Epithelial cell of proximal tubule (primary cell): ENCODE measurements at places on chromosomes 16 and 17. TPM values are rescaled to one million over a fixed set of nuclear protein-coding genes. Genes with fewer than 3 reads are reported as not detected.

- DNase-seq = no peak
Measured at GRCh38 chr16:67040906-67041305, 12.0 kb downstream of the CBFB start.

The ITGB4 gene
- 22.6 and 33.3 TPM in 2 replicates for total RNA-seq

The ARL5C gene
- not detected in 2 replicates for total RNA-seq

The COG7 gene
- total RNA-seq = 6.9 and 9.9 TPM in 2 replicates

DNA sequence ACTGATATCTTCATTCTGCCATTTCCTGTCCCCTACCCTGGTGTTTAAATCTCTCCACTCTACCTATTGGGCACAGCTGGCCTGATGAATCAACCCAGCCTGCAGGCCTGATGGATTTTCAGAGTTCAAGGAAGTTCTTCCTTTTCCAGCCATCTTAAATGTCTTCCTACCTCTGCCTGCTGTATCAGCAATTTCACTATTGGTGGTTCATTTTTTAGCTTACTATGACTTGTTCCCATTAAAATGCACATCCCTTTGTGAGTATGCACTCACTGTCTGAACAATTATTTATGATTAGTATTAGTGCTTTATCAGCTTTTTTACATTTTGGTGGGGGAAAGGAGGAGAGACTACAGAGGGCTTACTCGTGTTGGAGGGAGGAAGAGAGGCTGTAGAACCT lies 48.6 kb upstream of the CRHR1 start:
- DNase-seq = no peak

DNA sequence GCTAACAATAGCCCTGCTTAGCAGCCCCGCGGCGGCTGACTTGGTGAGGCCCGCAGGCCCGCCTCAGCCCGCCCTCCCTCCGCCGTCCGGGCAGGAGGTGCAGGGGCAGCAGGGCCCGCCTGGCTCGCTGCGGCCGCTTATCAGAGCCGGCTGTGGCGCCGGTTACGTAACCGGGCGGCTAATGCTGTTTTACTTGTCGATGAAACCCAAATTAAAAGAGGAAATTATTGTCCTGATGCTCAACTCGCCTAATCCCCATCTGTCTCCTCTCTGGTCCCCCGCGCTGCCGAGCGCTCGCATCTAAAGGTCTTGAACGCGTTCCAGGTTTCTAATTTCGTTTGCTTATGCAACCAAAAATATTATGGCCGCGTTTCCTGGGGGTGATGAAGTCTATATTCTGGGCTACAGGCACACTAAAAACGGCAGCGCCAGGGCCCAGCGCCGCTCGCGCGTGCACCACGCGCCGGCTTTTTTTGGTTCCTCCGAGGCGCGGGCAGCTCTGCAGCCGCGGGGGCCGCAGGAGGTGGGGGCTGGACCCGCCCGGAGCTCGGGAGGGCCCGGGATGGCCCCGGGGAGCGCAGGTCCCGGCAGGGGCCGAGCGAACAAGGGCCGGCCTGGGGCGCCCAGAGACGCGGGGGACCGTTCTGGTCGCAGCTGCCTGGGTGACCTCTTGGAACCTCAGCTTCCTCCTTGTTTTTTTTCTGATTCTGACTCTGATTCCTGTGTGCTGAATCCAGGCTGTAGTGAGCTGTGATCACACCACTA lies 65.2 kb upstream of the TOB1 start:
- no peak for DNase-seq

GRCh38 chr17:18326039-18326438 lies 10.9 kb downstream of the SMCR8 start:
- no peak for DNase-seq

DNA sequence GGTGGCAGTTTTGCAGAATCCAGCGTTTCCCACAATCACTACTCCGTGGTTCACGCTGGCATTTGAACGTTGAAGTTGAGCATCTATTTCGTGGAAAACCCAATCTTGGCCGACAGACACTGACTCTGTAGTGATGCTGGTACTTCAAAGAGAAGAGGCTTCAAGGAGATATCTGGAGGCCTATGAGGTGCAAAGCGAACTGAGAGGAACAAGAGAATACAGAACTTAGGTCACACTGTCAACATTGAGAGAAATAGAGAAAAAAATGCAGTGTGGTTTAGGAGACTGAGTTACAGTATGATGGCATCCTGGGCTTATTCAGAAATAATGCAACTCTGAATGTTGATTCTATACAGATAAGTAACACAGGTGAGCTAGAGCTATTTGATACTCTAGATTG lies 16.0 kb downstream of the CCL16 start:
- DNase-seq = no peak

The ZG16B gene
- 0.06 and 2.1 TPM in 2 replicates for total RNA-seq

DNA sequence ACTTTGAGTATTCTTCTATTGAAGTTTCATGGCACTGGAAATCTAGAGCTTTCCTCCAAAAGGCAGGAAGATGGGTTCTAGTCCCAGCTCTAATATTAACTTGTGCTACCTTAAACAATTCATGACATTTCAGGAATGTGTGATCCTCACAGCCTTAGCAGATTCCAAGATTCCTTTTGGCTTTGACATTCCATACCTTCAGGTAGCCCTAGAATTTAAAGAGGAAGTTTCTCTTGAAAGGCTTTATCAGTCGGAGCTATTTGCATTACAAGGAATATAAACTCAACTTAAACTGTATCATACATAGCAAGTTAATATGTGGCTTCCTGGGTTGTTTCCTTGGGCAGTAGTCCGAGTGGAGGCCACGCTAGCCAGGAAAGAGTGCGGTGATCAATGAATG lies 330.0 kb downstream of the SHISA9 start:
- DNase-seq = peak; percentile 16

GRCh38 chr16:85584267-85584666 lies 28.9 kb upstream of the GSE1 start:
- DNase-seq = no peak

The CLEC18B gene
- 0.43 and 18.7 TPM in 2 replicates for total RNA-seq

- no peak for DNase-seq
Measured at GRCh38 chr16:78607465-78607864, 508.0 kb downstream of the WWOX start.

The TMEM100 gene
- total RNA-seq = not detected in 2 replicates

GRCh38 chr16:28602529-28602928 lies 5.7 kb upstream of the SULT1A2 start:
- no peak for DNase-seq

The CD300LB gene
- total RNA-seq = not detected in 2 replicates

DNA sequence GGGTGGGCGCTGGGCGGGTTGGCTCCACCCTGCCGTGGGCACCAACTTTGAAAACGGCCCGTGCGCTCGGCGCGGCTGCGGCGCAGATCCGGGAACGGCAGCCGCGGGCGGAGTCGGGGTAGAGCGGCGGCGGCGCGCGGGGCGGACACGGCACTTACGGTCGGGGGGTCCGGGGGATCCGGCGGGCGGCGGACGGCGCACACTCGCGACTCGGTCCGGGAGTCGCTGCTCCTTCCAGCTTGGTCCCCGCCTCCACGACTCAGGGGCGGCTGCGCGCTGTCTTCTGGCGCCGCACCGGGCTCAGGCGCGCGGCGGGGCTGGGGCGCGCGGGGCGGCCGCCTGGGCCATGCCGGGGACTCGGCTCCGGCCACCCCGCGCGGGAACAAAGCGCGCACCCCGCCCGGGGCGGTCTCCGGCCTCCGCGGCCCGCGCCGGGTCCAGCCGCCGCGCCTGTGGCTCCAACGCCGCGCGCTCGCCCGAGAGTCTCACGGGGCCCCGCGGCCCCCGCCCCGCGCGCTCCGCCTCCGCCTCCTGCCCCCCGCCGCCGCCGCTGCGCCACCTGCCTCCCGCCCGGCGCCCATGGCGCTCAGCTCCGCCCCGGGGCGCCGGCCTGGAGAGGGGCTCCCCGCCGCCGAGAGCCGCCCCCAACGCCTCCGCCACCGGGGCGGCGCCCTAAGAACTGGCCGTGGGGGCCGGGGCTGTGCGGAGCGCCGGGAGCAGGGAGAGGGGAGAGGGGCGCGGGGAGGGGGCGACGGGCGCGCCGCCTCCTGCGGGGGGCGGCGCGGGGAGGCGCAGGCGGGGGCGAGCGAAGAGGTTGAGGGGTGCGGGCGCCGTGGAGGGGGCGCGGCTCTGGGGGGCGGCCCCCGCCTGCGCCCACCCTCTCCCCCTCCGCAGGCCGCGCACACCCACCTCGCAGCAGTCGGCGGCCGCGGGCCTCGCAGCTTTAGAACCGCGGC lies 35.9 kb downstream of the CBFA2T3 start:
- DNase-seq = no peak

GRCh38 chr16:73846356-73846755 lies 450.3 kb upstream of the PSMD7 start:
- no peak for DNase-seq

The VTN gene
- not detected in 2 replicates for total RNA-seq

The KCNJ18 gene
- not detected in 2 replicates for total RNA-seq

DNA sequence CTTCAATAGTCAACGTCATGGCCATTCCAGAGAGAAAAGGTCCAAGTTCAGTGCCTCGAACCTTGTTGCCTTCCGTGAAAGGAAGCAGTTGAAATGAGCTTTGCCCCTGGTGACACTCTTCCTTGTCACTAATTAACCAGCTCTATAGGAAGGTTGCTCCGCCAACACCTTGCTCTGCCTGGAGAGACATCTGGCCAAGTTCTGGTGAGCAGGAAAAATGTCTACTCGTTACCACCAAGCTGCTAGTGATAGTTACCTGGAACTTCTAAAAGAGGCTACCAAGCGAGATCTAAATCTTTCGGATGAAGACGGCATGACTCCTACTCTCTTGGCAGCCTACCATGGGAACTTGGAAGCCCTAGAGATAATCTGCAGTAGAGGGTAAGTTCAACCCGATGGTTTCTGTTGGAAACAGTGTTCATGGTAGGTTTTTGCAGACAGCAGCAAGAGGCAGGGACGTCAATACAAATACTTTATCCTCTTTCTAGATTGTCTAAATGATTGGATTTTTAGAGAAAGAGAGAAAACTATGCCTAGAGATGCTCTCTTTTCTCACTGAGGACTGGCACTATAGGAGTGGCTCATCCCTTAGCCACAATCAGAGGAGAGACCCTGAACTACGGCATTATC lies at the start of gene ANKS4B:
ANKS4B (plus strand) TSS at position 179 of the 630 bp plus-strand sequence; CDS start at position 218, 39 bp downstream.
- DNase-seq = peak; percentile 13

The GEMIN4 gene
- total RNA-seq = 19.0 and 40.9 TPM in 2 replicates

DNA sequence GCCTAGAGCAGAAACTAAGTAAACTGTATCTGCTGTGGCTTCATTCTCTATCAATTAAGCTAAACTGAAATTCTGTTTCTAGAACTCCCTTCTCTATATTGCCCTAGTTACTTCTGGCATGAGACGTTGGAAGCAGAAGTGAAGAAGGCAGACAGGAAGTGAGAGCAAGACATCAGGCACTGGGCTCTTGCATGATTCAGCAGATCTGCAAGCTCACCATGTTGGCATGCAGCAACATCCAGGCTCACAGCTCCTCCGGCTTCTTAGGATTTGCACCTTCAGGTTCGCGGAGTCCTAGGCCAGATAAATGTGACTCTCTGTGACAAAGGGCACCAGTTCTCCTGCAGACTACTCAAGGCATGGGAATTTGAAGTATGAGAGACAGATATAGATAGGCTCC lies 148.3 kb downstream of the CDH8 start:
- DNase-seq = no peak

The SLC2A4 gene
- total RNA-seq = 0.23 and 0.36 TPM in 2 replicates

DNA sequence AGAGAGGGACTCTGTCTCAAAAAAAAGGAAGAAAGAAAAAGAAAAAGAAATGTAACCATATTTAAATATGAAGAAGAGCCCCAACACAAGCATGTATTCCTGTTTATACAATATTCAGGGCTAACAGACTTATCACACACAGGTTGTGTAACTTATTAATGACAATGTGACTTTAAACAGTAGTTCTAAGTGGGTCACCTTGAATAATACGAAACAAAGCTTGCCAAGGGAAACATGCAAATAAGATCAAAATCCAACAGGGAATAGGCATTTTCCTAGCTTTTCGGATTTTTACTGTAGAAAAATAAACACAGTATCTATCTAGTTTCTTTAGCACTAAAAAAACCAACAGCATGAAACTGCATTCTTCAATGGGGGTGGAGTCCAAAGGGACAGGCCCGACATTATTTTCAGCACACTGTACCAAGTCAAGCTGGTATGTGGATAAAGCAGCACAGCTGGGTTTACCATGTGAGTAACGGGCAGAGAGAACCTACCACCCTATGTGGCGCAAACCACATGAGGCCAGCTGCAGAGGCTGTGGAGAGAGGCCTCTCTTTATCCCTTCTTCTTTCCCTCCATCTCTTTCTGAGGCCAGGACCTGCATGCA lies 45.3 kb downstream of the TOM1L2 start:
- no peak for DNase-seq

DNA sequence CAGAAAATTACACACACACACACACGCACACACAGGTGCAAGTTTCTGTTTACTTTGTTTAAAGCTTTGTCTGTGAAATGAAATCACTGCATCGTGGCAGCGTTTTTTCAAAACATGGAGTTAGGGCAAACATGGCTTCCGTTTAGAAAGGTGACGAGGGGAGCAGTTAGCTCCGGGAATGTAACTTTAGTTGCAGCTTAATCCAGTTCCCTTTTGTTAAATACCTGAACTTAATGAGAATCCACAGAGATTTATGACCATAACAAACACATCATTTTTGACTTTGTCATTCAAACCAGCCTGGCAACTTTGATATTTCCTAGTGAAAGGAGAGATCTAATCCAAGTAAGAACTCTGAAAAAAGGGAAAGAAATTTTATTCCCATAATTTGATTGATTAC lies 12.1 kb downstream of the HS3ST3A1 start:
- DNase-seq = no peak

DNA sequence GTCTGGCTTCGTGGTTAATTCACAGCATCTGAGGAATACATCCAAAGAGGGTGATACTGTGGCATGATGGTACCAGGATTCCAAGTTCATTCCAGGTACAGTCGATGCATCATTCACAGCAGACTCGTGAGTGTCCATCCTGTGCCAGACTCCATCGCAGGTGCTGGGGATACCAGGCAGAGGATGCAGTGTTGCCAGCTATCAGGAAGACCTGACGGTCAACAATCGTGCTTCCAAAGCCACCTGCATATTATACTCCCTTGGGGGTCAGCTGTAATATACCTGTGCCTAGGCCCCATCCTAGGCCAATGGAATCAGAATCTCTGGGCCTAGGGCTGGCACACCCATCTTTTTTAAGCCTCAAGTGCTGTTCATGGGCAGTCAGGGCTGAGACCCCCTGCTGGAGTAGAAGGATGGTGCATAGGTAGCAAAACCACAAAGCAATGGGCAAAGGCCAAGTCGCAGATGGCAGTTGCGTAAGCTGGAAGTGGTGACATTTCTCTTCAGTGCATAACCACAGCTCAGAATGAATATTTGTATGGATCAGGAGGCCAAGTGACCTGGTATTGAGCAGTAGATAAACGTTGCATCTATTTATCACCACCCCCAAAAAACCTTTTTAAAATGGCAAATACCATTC lies 42.9 kb upstream of the C16orf78 start:
- no peak for DNase-seq

DNA sequence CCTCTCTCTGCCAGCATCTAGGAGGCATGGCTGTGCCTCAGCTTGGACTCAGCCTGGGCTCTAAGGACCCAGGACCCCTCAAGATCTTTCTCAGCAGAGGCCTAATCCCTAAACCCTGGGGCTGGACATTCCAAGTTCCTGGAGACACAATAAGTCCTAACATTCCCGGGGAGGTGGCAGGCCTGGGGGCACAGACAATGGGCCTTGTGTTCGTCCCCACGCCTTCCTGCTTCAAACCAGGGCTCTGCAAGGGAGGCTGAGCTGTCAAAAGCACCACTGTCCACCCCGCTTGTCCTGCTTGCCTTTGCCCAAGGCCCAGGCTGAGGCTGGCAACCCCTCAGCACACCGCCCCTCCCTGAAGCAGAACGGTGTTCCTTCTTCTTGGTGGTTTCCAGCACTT lies 13.7 kb downstream of the SDK2 start:
- no peak for DNase-seq

The CTRB1 gene
- total RNA-seq = not detected in 2 replicates

GRCh38 chr16:50889276-50889675 lies 147.4 kb downstream of the CYLD start:
- no peak for DNase-seq

The KIF2B gene
- not detected in 2 replicates for total RNA-seq

The MSLN gene
- 8.2 and 29.7 TPM in 2 replicates for total RNA-seq
